ENCODE measurements at places on chromosomes 1 and 21. TPM values are rescaled to one million over a fixed set of nuclear protein-coding genes. Genes with fewer than 3 reads are reported as not detected.

DNA sequence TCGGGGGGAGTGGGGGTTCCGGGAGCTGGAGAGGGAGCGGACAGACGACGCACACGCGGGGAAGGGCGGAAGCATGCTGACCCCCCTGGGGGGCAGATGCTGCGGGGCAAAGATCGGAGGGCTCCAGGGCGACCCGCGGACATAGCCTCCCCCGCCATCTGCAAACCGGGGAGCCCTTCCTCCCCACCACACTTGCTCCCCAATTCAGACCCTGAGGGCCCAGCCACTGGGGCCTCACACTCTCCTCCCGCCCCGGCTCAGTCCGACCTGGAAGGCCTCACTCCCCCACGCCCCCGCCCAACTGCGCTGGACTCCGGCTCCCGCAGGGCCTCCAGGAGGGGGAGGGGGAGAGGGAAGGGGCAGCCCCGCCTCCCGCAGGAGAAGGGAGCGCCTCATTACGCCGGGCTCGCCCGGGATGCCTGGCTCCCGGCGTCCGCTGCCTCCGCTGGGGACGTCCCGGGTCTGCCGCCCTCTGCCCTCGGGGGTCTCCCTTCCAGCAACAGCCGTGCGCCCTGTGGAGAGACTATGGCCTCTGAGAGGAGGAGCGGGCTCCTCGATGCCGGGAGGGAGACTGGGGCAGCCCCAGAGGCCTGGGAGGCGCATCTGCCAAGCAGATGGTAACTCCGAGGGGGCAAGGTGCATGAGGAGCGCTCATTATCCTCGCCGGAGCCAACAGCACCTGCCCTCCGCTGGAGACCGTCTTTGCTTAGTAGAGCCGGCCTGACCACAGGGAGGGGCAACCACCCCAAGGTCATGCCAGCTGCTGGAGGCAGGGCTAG, 636 bp upstream of the CAMK2N1 start:
- peak; percentile 53 for DNase-seq
- peak overlapping the region; percentile 54 for H3K4me3 ChIP-seq
- H3K27ac ChIP-seq, result peak overlapping the region; percentile 92
- H3K36me3 ChIP-seq, result no peaks in the 10 kb centered on the region

DNA sequence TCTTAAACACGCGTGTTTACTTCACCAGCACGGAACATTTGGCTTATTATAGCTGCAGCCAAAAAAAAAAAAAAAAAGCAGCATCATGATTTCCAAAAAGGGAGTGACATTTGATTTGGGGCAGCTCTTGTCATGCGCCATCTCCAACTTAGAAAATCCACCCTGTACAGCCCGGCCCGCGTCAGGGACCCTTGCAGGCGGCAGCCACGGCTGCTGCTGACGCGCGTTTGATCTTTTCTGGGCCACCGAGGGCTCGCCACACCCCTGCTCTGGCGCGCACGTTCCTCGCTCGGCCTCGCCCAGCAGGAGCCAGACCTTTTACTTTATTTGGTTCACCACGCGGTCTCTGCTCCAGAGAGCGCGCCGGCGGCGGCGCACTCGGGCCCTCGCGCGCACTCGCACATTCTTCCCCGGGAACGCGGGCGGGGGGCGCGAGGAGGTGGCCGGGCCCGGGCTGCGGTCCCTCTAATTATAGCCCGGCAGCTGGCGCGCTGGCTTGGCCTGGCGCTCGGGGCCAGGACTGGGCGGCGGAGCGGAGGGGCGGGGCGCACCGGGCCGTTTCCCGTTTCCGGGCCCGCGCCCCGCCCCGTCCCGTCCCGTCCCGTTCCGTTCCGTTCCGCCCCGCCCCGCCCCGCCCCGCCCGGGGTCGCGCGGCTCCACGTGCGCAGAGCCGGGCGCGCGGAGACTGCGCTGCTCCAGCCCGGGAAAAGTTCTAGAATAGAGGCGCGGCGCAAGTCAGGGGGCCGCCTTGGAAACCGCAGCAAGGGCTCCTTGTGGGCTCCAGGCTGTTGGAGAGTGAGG, 10.2 kb downstream of the IRF2BP2 start:
- peak overlapping the region; percentile 51 for H3K4me3 ChIP-seq
- no peaks in the 10 kb centered on the region for H3K27me3 ChIP-seq
- DNase-seq, result peak; percentile 89
- peaks cover 60% of the 10 kb centered on the region for H3K4me1 ChIP-seq

RXFP4 gene
- 50.4 TPM for total RNA-seq

PSMB2 gene
- 16.5 TPM for total RNA-seq

GRCh38 chr1:73910466-73910865, 287.5 kb downstream of the LRRIQ3 start:
- H3K27me3 ChIP-seq, result no peaks in the 10 kb centered on the region
- no peaks in the 10 kb centered on the region for H3K36me3 ChIP-seq
- no peak overlapping the region for H3K4me3 ChIP-seq
- H3K4me1 ChIP-seq, result no peaks in the 10 kb centered on the region
- DNase-seq, result no peak

MAP3K6 gene
- total RNA-seq, result 38.5 TPM

RNU1-4 gene
- total RNA-seq, result under 0.01 TPM

DNA sequence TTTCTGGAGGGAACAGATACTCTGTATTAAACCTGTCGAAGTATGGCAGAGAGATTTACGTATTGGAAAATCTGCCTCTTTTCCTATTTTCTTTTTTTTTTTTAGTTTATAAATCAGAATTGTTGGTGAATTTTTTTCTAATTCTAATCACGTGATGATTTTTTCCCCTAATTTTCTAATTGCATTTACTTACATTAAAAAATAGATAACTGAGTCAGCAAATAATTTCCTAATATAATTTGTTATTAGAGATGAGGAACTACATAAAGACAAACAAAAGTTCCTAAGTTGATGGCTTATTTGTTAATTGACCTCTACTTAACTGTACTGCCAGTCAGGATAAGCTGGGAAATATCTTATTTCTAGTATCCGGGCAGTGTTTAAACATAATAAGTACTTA, 34.6 kb downstream of the SNX7 start:
- H3K27ac ChIP-seq, result no peak overlapping the region
- no peaks in the 10 kb centered on the region for H3K4me1 ChIP-seq
- H3K4me3 ChIP-seq, result no peak overlapping the region
- no peak for DNase-seq

PRR9 gene
- total RNA-seq, result not detected

- H3K36me3 ChIP-seq, result no peaks in the 10 kb centered on the region
- no peak for DNase-seq
- H3K4me1 ChIP-seq, result no peaks in the 10 kb centered on the region
- peaks cover 100% of the 10 kb centered on the region for H3K27me3 ChIP-seq
- H3K4me3 ChIP-seq, result no peak overlapping the region
- H3K27ac ChIP-seq, result no peak overlapping the region
Measured at GRCh38 chr1:18723206-18723605, 92.6 kb downstream of the PAX7 start.
